ENCODE measurements at places on chromosomes 1 and 21.

DNA sequence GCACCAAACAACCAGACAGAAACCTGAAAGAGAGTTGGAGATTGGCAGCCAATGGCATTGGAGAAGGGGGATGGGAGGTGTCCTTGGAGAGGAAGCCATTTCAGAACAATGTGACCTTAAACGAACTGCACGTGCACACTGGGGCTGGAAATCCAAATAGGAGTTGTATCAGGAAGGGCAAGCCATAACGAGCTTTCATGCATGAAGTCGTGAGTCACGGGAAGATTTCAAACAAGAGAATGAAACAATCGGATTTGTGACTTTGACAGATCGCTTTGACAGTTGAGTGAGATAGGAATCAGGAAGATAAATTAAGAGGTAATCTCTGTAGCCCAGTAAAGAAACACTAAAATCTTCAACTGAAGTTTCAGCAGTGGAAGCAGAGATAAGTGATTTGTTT is 445.8 kb upstream of the ZP4 start:
- no peak for DNase-seq

DNA sequence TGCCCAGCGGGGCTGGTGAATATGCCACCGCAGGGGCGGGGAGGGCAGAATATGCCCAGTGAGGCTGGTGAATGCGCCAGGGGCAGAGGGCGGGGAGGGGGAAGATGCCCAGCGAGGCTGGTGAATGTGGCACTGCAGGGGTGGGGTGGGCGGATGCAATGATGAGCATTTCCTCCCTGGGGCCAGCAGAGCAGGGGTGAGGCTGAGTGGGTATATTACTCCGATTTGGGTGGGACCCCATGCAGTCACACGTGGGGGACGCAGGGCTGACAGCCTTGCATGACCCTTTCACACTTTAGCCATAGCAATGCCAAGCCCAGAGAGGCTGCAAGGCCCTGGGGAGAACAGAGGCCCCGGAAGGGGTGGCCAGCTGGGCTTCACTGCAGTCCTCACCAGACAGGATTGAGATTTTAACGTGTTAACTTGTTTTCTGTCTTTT is 9.3 kb upstream of the SLX9 start:
- DNase-seq: peak; percentile 59

- no peak for DNase-seq
Observed at GRCh38 chr1:43052786-43053439, 94.2 kb upstream of the SLC2A1 start.

DNA sequence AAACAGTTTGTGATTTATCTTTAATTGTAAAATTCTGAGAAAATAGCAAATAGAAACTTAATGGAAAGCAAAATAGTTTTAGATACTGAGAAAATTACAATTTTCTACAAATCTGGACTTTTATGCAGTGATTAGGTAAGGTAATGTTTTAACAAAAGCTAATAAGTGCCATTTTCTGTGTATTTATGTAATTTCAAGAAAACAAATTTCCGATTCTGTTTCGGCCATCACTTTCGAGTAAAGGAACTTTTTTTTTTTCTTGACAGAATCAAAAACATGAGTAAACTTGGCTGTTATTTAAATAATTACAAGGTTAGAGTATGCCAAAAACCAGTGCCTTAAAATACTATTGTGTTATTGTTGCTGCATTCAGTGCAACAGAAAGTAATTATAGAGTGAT is 280.4 kb upstream of the C1orf105 start:
- no peak for DNase-seq

GRCh38 chr1:197224160-197224559 is 43.9 kb upstream of the CRB1 start:
- DNase-seq: no peak

All from activated CD4-positive, CD25-positive, alpha-beta regulatory T cell treated with anti-CD3 and anti-CD28 coated beads, Interleukin-2, amount 50 U/mL, for 72 hours (primary cell).